ENCODE measurements at places on chromosomes 12 and 14.

DNA sequence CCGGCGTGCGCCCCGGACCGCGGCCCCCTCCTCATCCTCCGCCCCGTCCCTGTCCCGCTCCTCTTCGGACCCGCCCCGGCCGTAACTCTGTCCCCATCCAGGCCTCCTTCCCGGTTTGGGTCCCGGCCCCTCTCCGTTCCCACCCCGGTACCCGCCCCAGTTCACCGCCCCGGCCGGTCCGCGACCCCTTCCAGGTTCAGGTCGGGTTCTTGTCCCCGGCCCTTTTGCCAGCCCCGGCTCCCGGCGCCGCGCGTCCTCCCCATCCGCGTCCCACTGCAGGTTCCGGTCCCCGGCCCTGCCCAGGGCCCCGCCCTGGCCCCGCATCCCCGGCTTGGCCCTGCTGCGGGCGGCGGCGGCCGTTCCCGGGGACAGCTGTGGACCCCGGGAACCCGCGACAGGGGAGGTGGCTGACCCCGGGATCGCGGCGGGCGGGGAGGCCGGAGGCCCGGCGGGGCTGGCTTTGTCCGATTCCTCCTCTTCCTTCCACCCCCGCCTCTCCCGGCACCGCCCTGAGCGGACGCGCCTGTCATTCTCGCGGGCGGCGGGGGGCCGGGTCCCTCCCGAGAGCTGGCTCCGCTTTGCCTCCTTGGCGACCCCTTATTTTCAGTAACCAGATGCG lies 601 bp downstream of the KLC1 start:
- H3K4me3 ChIP-seq = peak overlapping the region; percentile 92
- peak overlapping the region; percentile 70 for H3K27ac ChIP-seq
- peaks cover 27% of the 10 kb centered on the region for H3K4me1 ChIP-seq
- peaks cover 6% of the 10 kb centered on the region for H3K36me3 ChIP-seq
- no peaks in the 10 kb centered on the region for H3K27me3 ChIP-seq

- H3K36me3 ChIP-seq = no peaks in the 10 kb centered on the region
- peaks cover 38% of the 10 kb centered on the region for H3K27me3 ChIP-seq
- no peaks in the 10 kb centered on the region for H3K4me1 ChIP-seq
- DNase-seq = no peak
Observed at GRCh38 chr12:112836736-112837628, 45.4 kb downstream of the RPH3A start.

GRCh38 chr12:63301311-63301710 lies 150.3 kb upstream of the AVPR1A start:
- peaks cover 2% of the 10 kb centered on the region for H3K4me1 ChIP-seq
- H3K4me3 ChIP-seq = no peak overlapping the region
- H3K27me3 ChIP-seq = peaks cover 13% of the 10 kb centered on the region
- H3K36me3 ChIP-seq = no peaks in the 10 kb centered on the region

- peaks cover 2% of the 10 kb centered on the region for H3K4me1 ChIP-seq
- DNase-seq = no peak
- H3K4me3 ChIP-seq = no peak overlapping the region
- H3K27ac ChIP-seq = no peak overlapping the region
- H3K36me3 ChIP-seq = no peaks in the 10 kb centered on the region
Observed at GRCh38 chr14:72024504-72024903, 92.3 kb downstream of the RGS6 start.

DNA sequence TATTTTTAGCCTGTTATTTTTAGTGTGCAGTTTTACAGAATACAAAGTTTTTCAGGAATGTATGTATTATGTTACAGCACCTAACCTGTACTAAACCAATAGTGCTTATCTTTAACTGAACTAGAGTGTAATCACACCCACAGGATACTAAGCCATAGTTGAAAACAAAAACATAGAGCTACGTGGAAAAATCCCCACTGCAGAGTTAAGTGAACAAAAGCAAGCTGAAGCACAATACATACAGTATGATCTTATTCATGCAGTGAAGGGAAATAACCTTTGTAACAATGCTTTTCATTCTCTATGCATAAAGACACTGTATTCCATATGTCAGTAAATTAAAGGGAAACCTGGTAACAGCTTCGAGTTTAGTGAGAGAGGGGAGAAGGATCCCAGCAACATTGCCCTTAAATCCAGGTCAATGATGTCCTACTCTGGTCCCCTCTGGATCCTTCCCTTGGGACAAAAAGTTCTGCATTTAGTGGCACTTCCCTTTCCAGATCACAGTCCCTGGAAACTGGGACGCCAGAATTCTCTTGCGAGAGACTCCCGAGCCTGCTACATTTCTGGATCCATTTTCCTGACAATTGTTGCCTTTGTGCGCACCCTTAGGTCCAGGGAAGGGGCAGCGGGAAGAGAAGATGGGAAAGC lies 121.3 kb upstream of the CCND2 start:
- H3K27ac ChIP-seq = peak overlapping the region; percentile 90
- DNase-seq = no peak
- H3K4me3 ChIP-seq = peak overlapping the region; percentile 25
- no peaks in the 10 kb centered on the region for H3K27me3 ChIP-seq

GRCh38 chr12:52837413-52837741 lies 3.3 kb upstream of the KRT79 start:
- peak overlapping the region; percentile 91 for H3K27ac ChIP-seq
- peaks cover 37% of the 10 kb centered on the region for H3K4me1 ChIP-seq
- DNase-seq = no peak
- no peaks in the 10 kb centered on the region for H3K36me3 ChIP-seq

Measured in activated naive CD8-positive, alpha-beta T cell treated with anti-CD3 and anti-CD28 coated beads, Interleukin-2, amount 10 ng/mL, durations not matched to agents 7 days and 5 days (primary cell).